ENCODE measurements at places on chromosomes 12 and 14.

GRCh38 chr14:99570544-99571302 is 33.3 kb downstream of the CCDC85C start:
- H3K4me3 ChIP-seq = no peak overlapping the region
- no peaks in the 10 kb centered on the region for H3K27me3 ChIP-seq
- no peak for DNase-seq
- no peaks in the 10 kb centered on the region for H3K36me3 ChIP-seq

DNA sequence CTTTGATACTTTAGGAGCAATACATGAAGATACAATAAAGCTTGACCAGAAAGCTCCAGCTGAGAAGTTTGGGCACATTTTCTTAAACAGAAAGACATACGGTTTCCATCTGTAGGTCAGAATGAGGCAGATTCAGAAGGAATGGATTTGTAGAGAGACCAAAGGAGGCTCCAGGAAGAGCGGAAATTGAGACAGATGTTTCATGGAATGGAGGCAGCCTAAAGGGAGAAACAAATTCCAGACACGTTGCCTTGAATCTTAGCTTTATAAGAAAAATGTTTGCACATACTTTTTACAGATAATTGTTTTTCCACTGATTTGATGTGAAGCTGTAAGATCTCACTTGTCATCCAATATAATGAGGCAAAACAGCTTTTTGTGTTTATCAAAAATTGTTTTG is 24.8 kb downstream of the EPYC start:
- H3K4me1 ChIP-seq = peaks cover 2% of the 10 kb centered on the region
- H3K27ac ChIP-seq = peak overlapping the region; percentile 76
- no peak for DNase-seq
- H3K36me3 ChIP-seq = no peaks in the 10 kb centered on the region
- H3K4me3 ChIP-seq = no peak overlapping the region

GRCh38 chr12:109014984-109015765 is 5.7 kb downstream of the SVOP start:
- DNase-seq = no peak
- H3K27ac ChIP-seq = no peak overlapping the region
- no peak overlapping the region for H3K4me3 ChIP-seq
- no peaks in the 10 kb centered on the region for H3K4me1 ChIP-seq
- no peaks in the 10 kb centered on the region for H3K27me3 ChIP-seq

- H3K4me1 ChIP-seq = no peaks in the 10 kb centered on the region
- no peak overlapping the region for H3K27ac ChIP-seq
- H3K4me3 ChIP-seq = no peak overlapping the region
- no peaks in the 10 kb centered on the region for H3K27me3 ChIP-seq
Observed at GRCh38 chr14:66003082-66003730, 483.0 kb upstream of the CCDC196 start.

Data from ovary (tissue), 10 donors.